ENCODE measurements at places on chromosomes 3 and 15.

GRCh38 chr3:70182166-70182565 is 130.3 kb downstream of the MDFIC2 start:
- no peak for DNase-seq

DNA sequence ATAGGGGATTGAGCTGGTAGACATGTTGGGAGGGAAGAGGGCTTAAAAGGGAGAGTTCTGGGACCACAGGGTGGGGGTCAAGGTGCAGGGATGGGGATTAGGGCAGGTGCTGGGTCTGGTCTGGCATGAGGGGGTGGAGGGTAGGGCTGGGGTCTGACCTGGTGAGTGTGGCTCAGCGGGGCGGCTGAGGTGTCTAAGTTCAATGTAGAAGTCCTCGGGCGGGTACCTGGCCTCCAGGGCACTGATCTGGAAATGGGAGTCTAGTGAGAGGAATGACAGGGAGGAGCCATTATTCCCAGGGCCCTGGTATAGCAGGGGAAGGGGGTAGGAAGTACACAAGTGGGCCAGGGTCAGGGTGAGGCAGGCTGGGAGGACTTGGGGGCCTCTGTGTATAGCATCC is 39.6 kb downstream of the RAB11A start:
- no peak for DNase-seq

DNA sequence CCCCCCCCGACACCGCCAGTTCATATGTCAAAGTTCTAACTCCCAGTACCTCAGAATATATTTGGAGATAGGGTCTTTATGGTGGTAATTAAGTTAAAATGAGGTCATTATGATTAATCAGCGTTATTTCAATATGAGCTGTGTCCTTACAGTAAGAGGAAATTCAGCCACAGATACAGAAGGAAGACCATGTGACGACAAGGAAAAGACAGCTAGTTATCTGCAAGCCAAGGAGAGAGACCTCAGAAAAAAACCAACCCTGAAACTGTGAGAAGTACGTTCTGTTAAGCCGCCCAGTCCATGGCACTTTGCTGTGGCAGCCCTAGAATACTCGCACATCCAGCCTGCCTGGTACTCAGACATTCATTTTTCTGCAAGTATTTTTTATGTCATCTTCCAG is 62.3 kb upstream of the ARL8B start:
- no peak for DNase-seq

DNA sequence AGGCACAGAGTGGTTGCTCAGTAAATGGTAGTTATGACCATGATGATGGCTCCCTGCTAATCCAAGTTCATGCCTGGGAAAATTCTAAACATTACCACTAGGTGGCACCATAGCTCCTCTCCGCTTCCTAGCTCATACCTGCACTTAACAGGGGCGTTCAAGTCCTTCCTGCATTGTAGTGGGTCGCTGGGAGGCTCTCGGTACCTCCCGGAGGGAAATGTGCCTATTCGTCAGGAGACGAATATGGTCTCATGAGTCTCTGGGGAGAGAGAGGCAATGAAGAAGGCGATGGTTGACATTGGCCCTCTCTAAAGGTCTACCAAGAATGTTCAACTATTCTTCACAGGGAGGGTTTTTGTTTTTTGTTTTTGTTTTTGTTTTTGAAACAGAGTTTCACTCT is 10.9 kb downstream of the MESP1 start:
- DNase-seq = peak; percentile 23

DNA sequence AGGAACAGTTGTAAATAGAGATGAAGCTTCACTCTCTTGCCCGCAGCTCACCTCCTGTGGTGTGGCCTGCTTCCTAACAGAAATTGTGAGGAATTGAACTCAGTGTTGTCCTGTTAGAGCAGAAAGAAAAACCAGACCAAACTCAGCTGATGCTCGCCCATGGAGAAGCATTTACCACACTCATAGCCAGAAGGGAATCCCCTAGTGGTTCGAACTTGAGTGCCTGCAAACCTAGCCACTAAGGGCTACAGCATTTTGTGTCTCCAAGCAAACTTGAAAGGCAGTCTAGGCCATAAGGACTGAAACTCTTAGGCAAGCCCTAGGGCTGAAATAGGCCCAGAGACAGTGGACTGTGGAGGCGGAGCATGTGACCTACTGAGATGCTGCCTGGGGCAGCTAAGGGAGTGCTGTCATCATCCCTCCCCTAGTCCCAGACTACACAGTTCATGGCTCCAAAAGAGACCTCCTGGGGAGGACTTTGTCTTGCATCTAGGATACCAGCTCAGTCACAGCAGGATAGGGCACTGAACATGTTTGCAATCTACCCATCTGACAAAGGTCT is 44.5 kb upstream of the MCTP2 start:
- no peak for DNase-seq

DNA sequence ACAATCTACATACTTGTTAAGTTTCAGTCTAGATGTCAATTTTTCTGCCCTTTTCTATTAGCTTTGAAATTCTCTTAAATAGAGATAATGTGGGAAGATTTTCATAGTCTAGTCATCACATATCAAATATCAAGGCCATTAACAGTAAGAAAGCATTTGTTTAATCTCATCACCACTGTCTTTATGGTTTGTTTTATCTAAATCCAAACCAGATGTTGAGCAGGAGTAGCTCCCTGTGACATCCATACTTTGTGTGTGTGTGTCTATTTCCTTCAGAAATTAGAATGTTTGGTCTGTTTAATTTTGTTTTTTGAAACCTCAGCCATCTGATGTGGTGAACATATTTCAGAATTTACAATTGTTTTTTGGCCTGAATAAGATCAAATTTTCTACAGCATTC is 23.1 kb upstream of the GOLGA8B start:
- DNase-seq = no peak

DNA sequence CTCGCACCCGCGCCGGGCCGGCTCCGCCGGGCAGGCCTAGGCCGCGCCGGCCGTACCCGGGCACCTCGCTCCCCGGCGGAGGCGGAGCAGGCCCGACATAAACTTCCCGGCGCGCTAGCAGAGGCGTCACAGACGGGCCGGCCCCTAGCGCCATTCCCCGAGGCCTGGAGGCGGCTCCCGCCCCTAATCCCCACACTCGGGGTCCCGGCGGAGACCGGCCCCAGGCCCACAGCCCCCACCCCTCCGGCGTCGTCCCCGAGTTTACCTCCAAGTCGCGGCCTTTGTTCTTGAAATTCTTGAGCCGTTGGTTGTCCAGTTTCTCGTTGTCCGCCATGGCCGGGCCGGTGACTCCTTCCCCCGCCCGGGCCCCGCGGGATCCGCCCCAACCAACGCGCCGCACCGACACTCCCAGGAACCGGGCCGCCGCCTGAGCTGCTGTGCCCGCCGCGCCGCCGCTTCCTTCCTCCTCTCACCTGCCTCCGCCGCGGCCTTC is 376 bp downstream of the KPNA4 start:
- peak; percentile 35 for DNase-seq

- DNase-seq = no peak
These were observed 275.8 kb upstream of the KCNH8 start for GRCh38 chr3:18872466-18872865.

GRCh38 chr3:123104550-123104949 is 37.7 kb downstream of the PDIA5 start:
- DNase-seq = no peak

DNA sequence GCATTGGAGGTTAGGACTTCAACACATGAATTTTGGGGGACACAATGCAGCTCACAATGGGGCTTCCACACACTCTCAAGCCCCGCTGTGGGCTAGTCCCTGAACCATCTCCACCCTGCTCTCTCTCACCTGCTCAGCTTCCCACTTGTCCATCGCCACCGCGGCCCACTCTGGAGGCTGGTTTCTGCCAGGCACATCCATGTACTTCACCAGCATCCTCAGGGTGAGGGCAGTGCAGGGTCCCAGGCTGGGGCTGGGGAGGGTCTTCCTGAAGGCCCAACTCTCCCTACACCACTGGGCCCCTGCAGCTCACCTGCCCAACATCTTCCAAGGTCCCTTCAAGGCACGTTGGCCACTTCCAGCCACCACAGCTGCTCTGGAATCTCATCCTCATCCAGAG is 46.4 kb downstream of the KLF15 start:
- no peak for DNase-seq

DNA sequence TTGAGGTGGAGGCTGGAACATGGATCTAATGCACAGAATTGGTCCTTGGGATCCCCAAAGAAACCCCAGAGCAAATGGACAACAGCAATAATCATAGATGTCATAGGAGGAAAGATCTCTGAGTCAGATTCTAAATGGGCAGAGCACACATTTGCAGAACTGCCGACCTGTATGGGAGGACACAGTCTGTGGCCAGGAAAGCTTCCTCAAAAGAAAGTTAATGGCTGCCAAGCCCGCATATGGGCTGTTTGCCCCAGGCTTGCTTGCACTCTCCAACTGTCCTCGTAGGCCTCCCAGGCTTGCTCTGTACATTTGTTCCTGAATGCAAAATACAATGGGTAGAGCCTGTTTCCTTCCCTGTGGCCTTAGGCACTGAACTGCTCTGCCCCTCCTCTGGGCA is 102.0 kb upstream of the PLXNA1 start:
- DNase-seq = no peak

DNA sequence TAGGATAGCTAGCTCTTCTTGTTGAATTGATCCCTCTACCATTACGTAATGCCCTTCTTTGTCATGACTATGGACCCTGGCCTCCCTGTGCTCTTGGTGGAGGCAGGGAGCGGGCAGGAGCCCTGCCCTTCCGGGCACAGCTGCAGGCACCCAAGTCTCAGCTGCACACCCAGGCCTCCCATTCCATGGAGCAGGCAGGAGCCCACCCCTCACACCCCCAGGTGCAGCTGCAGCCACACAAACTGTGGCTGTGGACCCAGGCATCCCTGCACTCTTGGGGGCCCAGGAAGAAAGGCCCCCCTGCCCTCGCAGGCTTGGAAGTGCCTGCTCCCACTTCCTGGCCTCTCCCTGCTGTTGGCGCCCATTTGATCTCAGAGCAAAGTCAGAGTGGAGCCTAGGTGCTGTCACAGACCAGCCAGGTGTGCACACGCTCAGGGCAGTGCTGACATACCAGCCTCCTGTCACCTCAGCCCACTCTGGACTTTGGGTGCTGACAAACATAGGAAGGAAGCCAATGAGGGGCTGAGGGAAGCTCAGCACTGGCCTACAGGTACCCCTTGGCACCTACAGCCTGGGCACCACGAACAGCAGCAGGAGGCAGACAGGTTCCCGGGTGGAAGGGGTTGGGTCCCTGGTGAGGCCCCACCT is 53.0 kb downstream of the SLMAP start:
- no peak for DNase-seq

DNA sequence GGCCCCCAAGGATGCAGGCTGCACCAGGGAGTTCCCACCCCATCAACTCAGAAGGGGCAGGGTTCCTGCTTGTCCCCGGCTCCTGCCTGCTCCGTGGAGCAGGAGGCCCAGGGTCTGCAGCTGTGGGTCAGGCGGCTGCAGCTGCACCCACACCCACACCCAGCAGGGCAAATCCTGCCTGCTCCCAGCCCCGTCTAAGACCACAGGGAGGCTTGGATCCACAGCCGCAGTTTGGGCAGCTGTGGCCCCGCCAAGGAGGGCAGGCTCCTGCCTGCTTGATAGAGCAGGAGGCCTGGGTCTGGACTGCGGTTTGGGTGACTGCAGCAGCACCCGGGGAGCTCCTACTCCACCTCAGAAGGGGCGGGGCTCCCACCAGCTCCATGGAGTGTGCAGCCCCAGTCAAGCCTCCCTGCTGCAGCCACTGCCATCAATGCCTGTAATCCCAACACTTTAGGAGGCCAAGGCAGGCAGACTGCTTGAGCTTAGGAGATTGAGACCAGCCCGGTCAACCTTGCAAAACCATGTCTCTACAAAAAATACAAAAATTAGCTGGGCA is 163.6 kb downstream of the OSBPL10 start:
- DNase-seq = no peak

DNA sequence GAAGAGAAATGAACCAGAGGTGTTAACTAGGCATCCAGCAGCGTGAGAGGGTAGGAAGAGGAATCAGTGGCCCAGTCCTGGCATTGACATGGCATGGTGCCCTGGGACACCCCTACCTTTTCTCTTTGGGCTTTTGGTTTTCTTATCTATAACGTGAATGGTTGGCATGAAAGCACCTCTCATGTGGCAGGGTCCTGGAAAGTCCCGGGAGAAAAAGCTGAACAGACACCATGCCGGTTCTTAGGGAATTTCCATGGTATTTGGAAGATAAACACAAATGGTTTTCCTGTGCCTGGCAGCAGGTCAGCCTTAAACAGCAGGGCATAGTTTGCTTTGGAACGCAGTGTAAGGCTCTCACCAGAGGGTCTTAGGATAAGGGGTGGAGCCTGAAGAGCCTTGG is 15.4 kb downstream of the ARNT2 start:
- no peak for DNase-seq

GRCh38 chr15:31435912-31436628 is 109.4 kb downstream of the KLF13 start:
- DNase-seq = no peak

- DNase-seq = no peak
These were observed 515.2 kb upstream of the CCDC54 start for GRCh38 chr3:106862067-106862466.

GRCh38 chr3:69232482-69232881 is 110.1 kb upstream of the LMOD3 start:
- DNase-seq = no peak

All from activated CD4-positive, CD25-positive, alpha-beta regulatory T cell (primary cell).